ENCODE measurements at places on chromosomes 4 and X. TPM values are rescaled to one million over a fixed set of nuclear protein-coding genes. Genes with fewer than 3 reads are reported as not detected.

The MAGT1 gene
- total RNA-seq, result 85.9 TPM

DNA sequence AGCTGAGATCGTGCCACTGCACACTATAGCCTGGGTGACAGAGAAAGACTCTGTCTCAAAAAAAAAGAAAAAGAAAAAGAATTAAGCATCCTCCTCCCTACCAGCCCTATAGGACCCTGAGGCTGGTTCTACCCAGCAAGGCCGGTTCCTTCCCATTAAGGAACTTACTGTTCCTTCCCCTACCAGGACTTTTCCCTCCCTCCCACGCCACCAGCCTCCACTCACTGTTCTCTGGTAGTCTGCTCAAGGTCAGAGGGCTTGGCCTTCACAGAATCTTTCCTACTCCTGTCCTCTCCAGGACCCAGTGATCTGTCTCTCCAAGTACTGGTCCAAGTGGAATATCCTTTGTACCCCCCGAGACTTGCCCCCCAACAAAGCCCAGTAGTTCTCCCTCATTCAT lies 1.4 kb downstream of the GRIPAP1 start:
- no peak overlapping the region for H3K27ac ChIP-seq
- H3K4me3 ChIP-seq, result no peak overlapping the region
- H3K27me3 ChIP-seq, result no peaks in the 10 kb centered on the region
- H3K4me1 ChIP-seq, result no peaks in the 10 kb centered on the region

DNA sequence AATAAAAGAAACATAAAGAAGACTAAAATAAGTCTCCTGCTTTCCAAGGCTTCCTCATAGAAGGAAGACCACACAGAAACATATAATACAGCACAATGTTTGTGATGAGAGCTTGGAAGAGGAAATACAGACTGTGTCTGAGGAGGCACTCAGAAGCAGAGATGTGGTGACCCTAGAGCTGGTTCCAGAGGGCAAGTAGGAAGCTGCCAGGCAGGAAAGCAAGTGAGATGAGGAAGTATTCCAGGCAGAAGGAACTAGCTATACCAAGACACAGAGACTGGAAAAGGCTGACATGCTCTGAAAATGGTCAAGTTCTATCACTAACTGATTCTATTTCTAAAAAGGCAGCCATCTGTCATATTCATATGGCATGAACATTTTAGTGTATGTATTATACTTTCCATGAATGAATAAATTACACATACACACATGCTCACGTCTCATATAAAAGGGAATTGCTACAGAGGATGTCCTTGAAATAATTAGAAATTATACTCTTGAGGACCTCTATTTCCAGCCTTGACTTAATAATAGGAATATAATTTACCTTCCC lies 16.6 kb upstream of the HSFX2 start:
- H3K36me3 ChIP-seq, result peaks cover 3% of the 10 kb centered on the region
- no peaks in the 10 kb centered on the region for H3K4me1 ChIP-seq
- no peak overlapping the region for H3K4me3 ChIP-seq
- no peaks in the 10 kb centered on the region for H3K27me3 ChIP-seq
- DNase-seq, result no peak
- H3K27ac ChIP-seq, result no peak overlapping the region

The FAM47E gene
- total RNA-seq, result not detected

- no peak overlapping the region for H3K27ac ChIP-seq
- H3K4me3 ChIP-seq, result no peak overlapping the region
- H3K4me1 ChIP-seq, result no peaks in the 10 kb centered on the region
- no peak for DNase-seq
- H3K36me3 ChIP-seq, result no peaks in the 10 kb centered on the region
Measured at GRCh38 chrX:74325130-74326059, 21.4 kb downstream of the ZCCHC13 start.

The FGD1 gene
- total RNA-seq, result 3.4 TPM

The USP26 gene
- total RNA-seq, result not detected

- no peak overlapping the region for H3K4me3 ChIP-seq
- H3K4me1 ChIP-seq, result no peaks in the 10 kb centered on the region
- DNase-seq, result no peak
- H3K27ac ChIP-seq, result no peak overlapping the region
Measured at GRCh38 chr4:131337936-131338335, 1811.2 kb upstream of the PCDH10 start.

The TMEM150C gene
- total RNA-seq, result 0.06 TPM

The RPL9 gene
- total RNA-seq, result 1,737 TPM

DNA sequence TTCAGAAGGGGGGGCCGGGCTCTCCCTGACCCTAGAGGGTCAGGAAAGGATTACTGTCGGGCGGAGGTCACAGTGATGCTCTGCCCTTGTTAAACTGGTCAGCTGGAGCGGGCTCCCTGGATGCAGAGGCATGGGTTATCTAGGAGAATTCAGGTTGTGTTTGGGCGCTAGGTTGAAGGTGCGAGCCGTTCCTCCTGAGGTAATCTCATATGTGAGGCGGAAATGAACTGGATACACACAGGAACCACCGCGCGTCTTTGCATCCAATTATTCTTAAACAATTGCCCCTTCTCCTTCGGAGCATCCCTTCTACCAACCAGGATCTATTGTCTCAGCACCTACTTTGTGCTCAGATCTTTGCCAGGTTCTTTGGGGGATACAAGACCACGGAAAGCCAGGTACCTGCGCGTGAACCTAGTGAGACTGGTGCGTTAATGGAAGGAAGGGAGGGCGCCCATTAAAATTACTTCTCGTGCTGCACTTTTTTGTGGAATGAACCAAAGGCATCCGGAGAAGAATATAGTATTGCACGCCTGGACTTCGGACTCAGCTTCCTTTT lies 28.4 kb downstream of the HAND2 start:
- H3K27me3 ChIP-seq, result peaks cover 16% of the 10 kb centered on the region
- no peak for DNase-seq
- no peak overlapping the region for H3K4me3 ChIP-seq

GRCh38 chr4:78870056-78870455 lies 69.2 kb downstream of the PAQR3 start:
- no peaks in the 10 kb centered on the region for H3K27me3 ChIP-seq
- H3K27ac ChIP-seq, result no peak overlapping the region
- no peaks in the 10 kb centered on the region for H3K4me1 ChIP-seq
- peaks cover 69% of the 10 kb centered on the region for H3K36me3 ChIP-seq
- no peak for DNase-seq
- no peak overlapping the region for H3K4me3 ChIP-seq

- H3K27me3 ChIP-seq, result no peaks in the 10 kb centered on the region
- DNase-seq, result no peak
- peak overlapping the region; percentile 59 for H3K4me3 ChIP-seq
- H3K4me1 ChIP-seq, result peaks cover 10% of the 10 kb centered on the region
- H3K36me3 ChIP-seq, result no peaks in the 10 kb centered on the region
- no peak overlapping the region for H3K27ac ChIP-seq
Measured at GRCh38 chr4:102343964-102344519, 1.2 kb downstream of the SLC39A8 start.

GRCh38 chrX:154321594-154321993 lies 26.0 kb downstream of the TKTL1 start:
- H3K36me3 ChIP-seq, result no peaks in the 10 kb centered on the region
- no peak for DNase-seq
- peaks cover 10% of the 10 kb centered on the region for H3K4me1 ChIP-seq
- 0 out of 2 replicates have a peak, but pooled peaks cover 3% of the 10 kb centered on the region for H3K27me3 ChIP-seq

The MAGEA8 gene
- not detected for total RNA-seq

GRCh38 chrX:67342138-67342537 lies 201.7 kb upstream of the AR start:
- H3K27me3 ChIP-seq, result no peaks in the 10 kb centered on the region
- no peak overlapping the region for H3K4me3 ChIP-seq
- no peak overlapping the region for H3K27ac ChIP-seq

DNA sequence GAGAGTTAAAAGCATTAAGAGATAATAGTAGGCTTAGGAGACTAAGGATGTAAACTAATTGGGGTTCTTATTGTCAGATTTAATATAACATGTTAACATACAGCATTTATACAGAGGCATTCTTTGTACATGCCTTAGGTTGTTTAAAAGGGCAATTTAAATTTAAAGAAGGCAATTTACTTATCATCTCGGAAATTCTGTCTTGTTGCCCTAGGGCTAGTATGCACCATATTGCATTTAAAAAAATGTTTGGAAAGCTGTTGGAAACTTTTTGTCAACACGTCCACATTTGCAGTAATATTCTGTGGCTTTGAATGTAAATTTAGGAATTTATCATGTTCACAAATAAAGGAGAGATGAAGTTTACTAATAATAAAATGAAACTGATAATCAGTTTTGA lies 25.5 kb downstream of the GALNT7 start:
- no peaks in the 10 kb centered on the region for H3K36me3 ChIP-seq
- no peaks in the 10 kb centered on the region for H3K27me3 ChIP-seq
- no peak overlapping the region for H3K27ac ChIP-seq
- H3K4me1 ChIP-seq, result peaks cover 28% of the 10 kb centered on the region

GRCh38 chr4:79014230-79014629 lies 75.0 kb upstream of the PAQR3 start:
- no peaks in the 10 kb centered on the region for H3K4me1 ChIP-seq
- DNase-seq, result no peak
- no peak overlapping the region for H3K27ac ChIP-seq
- no peaks in the 10 kb centered on the region for H3K36me3 ChIP-seq

DNA sequence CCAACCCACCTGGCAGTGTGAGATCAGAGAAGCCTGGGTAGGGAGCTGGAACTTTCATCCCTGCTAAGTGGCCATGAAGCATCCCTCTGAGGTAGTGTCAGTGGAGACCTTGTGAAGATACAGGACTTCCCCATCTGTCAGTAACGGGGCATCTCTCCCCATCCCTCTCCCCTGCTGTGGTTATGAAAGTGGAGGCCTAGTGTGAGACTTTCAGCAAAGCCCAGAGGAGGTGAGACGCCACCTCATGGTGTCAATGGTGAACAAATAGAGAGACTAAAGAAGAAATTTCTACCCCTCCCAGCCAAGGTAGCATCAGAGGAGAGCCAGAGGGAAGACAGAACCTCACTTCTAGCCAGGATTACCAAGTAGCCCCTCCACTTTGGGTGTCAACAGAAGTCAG lies 150.2 kb downstream of the VEGFC start:
- no peak overlapping the region for H3K4me3 ChIP-seq
- no peaks in the 10 kb centered on the region for H3K27me3 ChIP-seq
- H3K27ac ChIP-seq, result no peak overlapping the region
- no peaks in the 10 kb centered on the region for H3K36me3 ChIP-seq
- no peaks in the 10 kb centered on the region for H3K4me1 ChIP-seq

The RNF175 gene
- total RNA-seq, result not detected

- H3K36me3 ChIP-seq, result no peaks in the 10 kb centered on the region
- DNase-seq, result no peak
- no peak overlapping the region for H3K4me3 ChIP-seq
- no peaks in the 10 kb centered on the region for H3K4me1 ChIP-seq
Measured at GRCh38 chr4:74968456-74969164, 35.7 kb downstream of the PARM1 start.

DNA sequence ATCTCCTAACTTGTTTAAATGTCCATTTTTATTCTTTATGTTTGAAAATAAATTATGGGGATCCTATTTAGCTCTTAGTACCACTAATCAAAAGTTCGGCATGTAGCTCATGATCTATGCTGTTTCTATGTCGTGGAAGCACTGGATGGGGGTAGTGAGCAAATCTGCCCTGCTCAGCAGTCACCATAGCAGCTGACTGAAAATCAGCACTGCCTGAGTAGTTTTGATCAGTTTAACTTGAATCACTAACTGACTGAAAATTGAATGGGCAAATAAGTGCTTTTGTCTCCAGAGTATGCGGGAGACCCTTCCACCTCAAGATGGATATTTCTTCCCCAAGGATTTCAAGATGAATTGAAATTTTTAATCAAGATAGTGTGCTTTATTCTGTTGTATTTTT lies 27.6 kb downstream of the NUDT6 start:
- peaks cover 29% of the 10 kb centered on the region for H3K4me1 ChIP-seq
- no peak for DNase-seq
- peaks cover 43% of the 10 kb centered on the region for H3K36me3 ChIP-seq
- H3K27ac ChIP-seq, result no peak overlapping the region
- H3K27me3 ChIP-seq, result no peaks in the 10 kb centered on the region

The HTN1 gene
- total RNA-seq, result not detected

DNA sequence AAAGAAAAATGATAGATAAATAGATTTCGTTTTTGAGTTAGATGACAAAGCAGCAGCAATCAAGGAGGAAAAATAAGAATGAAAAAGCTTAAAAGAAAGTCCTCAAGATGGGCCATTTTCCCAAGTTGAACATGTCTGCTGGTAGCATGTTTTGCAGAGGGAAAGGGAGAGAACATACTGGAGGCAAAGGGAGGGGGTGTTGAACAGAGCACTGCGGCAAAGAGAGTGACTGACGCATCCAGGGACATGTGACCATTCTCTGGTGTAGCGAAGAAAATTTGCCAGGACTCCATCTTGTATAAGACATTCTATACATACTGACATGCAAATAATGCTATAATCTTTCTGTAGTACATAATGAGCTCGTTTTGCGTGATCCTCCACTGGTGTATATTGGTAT lies 1.2 kb downstream of the LINC00632 start:
- no peak overlapping the region for H3K4me3 ChIP-seq
- H3K36me3 ChIP-seq, result no peaks in the 10 kb centered on the region
- DNase-seq, result no peak
- no peak overlapping the region for H3K27ac ChIP-seq
- no peaks in the 10 kb centered on the region for H3K4me1 ChIP-seq

GRCh38 chr4:65566473-65566872 lies 103.8 kb downstream of the EPHA5 start:
- DNase-seq, result no peak
- H3K27me3 ChIP-seq, result no peaks in the 10 kb centered on the region
- no peaks in the 10 kb centered on the region for H3K36me3 ChIP-seq
- H3K4me3 ChIP-seq, result no peak overlapping the region

DNA sequence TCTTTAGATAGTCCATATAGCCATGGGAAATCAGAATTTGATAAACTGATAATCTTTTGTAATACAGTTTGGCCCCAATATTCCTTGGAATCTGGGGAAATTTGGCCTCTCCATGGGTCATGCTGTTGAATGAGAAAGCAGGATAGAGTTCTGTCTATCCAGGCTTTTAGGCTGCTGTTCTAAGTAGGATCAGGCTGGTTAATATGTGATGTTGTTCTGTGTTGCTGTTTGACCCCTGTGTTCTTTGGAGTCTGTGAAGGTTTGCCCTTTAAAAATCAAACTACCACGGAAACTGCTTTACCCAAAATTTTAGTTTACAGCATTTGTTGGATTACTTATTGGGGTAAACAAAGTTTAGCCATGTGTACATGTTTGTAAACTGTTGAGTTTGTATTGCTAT lies 114.5 kb downstream of the ZNF330 start:
- H3K36me3 ChIP-seq, result no peaks in the 10 kb centered on the region
- H3K27me3 ChIP-seq, result 0 out of 2 replicates have a peak, but pooled peaks cover 6% of the 10 kb centered on the region
- H3K27ac ChIP-seq, result no peak overlapping the region
- H3K4me3 ChIP-seq, result no peak overlapping the region

The GATA1 gene
- total RNA-seq, result not detected

DNA sequence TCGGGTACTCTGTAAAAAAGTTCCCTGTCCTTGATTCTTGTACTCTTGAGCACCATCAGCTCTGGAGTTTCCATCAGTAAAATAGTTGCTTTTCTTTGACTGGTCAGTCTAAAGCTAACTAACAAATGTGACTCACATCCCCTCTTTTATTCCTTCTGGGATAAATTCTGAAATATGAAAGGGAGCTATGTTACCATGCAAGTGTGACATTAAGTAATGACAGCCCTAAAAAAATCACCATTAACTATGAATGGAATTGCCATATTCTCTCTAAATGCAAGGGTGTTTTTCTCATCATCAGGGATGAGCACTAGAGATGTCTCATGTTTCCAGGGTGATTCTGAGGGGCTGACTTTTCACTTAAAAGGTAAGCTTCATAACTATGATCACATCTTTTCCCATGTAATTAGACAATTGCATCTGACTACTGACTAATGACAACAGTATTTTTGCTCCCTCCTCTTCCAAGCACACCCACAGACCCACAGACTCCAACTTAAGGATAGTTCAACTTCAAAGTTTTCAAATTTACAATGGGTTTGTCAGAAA lies 26.9 kb upstream of the RASGEF1B start:
- H3K36me3 ChIP-seq, result no peaks in the 10 kb centered on the region
- H3K4me1 ChIP-seq, result no peaks in the 10 kb centered on the region
- no peak overlapping the region for H3K4me3 ChIP-seq
- no peaks in the 10 kb centered on the region for H3K27me3 ChIP-seq
- DNase-seq, result no peak

The MAGEA4 gene
- total RNA-seq, result not detected
